ENCODE measurements at places on chromosomes 1 and 21.

DNA sequence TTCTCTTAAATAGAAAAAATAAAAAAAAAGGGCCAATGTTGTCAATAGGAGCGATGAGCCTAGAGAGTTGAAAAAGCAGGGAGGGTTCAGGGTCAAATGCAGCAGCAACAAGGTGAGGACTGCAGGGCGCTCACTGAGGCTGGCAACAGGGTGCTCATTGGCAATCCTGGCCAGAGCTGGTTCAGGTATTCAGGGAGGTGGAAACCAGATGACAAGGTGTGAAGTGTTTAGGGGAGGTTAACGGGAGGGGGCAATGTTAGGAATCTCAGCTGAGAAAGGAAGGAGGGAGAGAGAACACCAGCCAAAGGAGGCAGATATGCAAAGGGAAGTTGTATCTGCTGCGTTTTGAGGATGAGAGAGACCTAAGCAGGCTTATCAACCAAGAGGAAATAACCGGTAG, 129.8 kb upstream of the DAB1 start:
- DNase-seq = no peak

- no peak for DNase-seq
Observed at GRCh38 chr1:246814890-246815289, 90.7 kb downstream of the SCCPDH start.

GRCh38 chr1:39110882-39111281, 84.7 kb downstream of the NDUFS5 start:
- DNase-seq = no peak

- no peak for DNase-seq
Observed at GRCh38 chr1:40981691-40982448, 2.4 kb downstream of the CTPS1 start.

GRCh38 chr1:51469518-51469917, 49.5 kb downstream of the EPS15 start:
- DNase-seq = no peak

DNA sequence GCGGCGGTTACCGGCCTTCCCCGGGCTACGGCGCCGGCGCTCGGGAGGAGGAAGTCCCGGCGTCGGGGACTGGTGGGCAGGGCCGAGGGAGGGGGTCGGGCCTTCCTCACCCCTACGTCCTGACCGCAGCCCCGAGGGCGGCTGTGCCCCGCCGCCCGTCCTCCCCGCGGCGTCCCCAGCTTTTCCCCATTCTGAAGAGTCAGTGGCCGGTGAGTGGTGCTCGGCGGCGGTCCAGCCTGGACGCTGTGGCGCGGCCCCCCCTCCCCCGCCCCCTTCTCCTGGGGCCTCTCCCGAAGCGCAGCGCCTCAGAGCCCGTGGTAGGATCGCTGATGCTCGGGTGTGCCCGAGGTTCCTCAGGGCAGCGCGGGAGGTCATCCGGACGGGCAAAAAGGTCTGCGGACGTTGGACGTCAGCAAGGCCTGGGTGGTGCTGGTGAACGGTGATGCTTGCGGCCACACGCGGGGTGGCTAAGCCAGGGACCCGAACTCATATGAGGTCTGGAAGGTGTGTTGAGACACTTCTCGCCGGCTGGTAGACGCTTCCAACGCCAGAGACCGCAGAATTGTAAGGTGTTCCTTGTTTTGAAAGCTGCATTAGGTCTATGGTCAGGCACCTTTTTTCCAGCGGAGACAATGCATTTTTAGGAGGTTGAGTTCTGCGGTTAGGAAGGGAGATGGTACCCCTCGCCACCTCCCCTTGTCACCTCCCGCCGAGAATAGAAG, 725 bp downstream of the SLC25A33 start:
- peak; percentile 81 for DNase-seq
